ENCODE measurements at places on chromosomes 1 and 21.

- DNase-seq, result no peak
Observed at GRCh38 chr1:234944439-234945344, 183.9 kb downstream of the TOMM20 start.

GRCh38 chr1:160366731-160367515 is at the start of gene NHLH1:
NHLH1 (plus strand) TSS chr1:160367071; CDS start chr1:160370732, 3,661 bp downstream.
- no peak for DNase-seq

- DNase-seq, result no peak
Observed at GRCh38 chr21:45410151-45410864, 5.3 kb downstream of the COL18A1 start.

- no peak for DNase-seq
Observed at GRCh38 chr21:21688889-21689288, 690.7 kb downstream of the NCAM2 start.

GRCh38 chr1:232308616-232309015 is 321.3 kb downstream of the SIPA1L2 start:
- no peak for DNase-seq

DNA sequence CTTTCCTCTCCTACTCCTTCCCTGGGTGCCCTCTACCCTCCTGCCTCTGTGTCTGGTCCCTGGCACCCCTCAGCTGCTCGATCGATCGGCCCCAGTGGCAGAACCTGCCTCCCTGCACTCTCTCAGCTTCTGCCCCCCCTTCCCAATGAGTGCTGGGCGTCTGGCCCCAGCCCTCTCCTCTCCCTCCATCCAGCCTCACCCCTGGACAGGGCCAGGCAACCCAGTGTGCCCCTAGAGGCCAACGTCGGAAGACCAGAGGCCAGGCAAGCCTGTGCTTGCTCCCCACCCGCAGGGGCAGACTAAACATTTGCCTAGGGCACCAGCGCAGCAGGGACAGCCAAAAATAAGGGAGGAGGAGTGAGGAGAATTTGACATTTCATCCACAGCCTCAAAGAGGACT is 43.5 kb downstream of the LGR6 start:
- no peak for DNase-seq

GRCh38 chr1:155007251-155007828 is 4.7 kb downstream of the ZBTB7B start:
- DNase-seq, result no peak

DNA sequence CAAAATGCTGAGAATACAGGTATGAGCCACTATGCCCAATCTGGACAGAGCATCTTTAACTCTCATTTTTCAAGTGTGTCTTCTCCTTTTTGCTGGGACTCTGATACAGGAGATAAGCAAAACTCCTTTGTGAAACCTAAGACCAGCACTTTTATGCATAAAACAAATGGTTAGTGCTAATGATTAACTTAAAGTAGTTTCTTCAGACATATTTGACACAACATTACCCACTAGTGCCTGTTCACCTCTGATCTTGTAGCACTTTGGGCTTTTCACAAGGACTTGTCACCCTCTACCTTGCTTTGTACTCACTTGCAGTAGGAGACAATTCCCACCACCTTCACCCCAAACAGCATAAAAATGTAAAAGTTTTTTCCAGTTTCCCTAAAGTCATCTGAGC is 216.3 kb downstream of the RGS7 start:
- DNase-seq, result no peak

- no peak for DNase-seq
Observed at GRCh38 chr1:39348278-39348677, 143.2 kb upstream of the BMP8A start.

- DNase-seq, result no peak
Observed at GRCh38 chr1:215111916-215112315, 29.4 kb downstream of the KCNK2 start.

DNA sequence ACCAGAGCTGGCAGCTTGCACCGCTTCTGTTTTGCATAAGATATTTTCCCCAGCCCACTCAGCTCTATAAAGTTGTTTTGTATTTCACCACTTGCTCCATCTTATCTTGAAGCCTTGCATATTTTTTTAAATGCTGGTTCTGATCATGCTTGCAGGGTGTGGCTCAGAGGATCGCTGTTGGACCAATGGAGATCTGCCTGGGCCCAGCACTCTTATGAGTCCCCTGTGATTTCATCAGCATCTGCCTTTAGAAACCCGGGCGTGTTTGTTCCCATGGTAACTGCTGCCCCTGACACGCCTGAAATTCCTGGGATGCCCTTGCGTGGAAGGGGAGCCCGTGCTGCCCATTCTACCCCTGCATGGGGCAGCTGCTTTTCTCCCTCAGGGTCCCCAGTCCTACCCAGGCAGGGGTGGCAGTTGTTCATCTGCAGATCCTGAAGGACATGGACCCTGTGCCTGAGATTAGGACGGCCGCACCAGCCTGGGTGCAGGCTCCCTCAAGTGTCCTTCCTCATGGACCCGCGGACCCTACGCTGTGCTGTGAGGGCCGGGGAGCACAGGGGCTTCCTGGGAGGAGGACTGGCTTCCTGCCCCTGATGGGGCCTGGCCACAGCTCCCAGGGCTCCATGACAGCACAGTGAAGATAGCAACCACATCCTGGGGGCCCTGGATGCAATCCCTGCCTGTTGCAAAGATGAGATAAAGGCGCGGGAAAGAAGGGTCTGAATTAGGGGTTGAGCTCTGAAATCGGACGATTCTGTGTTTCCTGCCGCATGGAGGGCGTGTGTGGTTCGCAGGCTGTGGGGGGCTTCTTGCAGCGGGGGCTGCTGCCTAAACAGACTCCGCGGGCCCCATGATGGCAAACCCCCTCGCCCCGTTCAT is 226.5 kb downstream of the SDCCAG8 start:
- no peak for DNase-seq

DNA sequence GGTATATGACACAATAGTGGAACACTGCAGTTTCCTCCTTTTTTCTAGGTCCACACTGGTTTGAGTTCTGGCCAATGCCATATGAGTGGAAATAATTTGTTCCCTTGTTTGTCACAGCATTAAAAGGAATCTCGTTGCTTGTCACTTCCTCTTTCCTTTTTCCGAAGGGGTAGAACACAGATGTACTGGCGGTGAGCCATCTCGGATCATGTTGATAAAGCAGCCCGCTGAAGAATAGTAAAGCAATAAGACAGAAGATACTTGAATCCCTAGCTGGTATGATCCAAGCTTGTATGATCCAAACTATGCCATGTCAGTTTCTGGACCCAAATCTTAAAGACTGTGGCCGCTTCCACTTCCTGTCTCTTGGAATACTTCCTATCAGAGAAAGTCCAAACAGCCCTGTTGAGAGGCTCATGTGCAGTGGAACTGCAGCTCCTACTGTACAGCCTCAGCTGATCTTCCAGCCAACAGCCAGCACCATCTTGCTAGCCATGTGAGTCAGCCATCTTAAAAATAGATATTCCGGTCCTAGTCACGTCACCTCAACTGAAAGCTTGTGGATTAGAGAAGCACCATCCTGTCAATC is 40.3 kb downstream of the CFHR5 start:
- DNase-seq, result no peak

- no peak for DNase-seq
Observed at GRCh38 chr1:241715435-241715834, 63.4 kb downstream of the WDR64 start.

DNA sequence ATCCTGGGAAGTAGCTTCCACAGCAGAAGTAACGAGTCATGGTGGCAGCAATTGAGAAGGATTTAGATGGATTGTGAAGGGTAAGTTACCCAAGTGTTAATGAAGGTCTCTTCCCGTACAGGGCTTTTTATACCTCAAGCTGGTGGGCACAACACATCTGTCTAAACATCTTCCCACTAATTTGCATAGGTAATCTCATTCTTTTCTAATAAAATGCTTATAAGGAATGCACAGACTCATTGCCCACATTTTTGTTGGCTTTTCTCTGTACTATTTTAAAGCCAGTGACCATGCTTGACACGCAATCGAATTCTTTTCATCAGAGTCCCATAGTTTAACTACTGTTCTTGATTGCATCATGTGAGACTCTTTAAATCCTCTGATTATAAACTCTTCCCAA is at the start of gene KRTAP7-1:
Gene KRTAP7-1 (minus strand): TSS at position 101 of the 400 bp plus-strand sequence. CDS start 61 bp downstream, at position 40.
- DNase-seq, result no peak

- no peak for DNase-seq
Observed at GRCh38 chr1:111270771-111271463, 19.7 kb upstream of the CHIA start.

DNA sequence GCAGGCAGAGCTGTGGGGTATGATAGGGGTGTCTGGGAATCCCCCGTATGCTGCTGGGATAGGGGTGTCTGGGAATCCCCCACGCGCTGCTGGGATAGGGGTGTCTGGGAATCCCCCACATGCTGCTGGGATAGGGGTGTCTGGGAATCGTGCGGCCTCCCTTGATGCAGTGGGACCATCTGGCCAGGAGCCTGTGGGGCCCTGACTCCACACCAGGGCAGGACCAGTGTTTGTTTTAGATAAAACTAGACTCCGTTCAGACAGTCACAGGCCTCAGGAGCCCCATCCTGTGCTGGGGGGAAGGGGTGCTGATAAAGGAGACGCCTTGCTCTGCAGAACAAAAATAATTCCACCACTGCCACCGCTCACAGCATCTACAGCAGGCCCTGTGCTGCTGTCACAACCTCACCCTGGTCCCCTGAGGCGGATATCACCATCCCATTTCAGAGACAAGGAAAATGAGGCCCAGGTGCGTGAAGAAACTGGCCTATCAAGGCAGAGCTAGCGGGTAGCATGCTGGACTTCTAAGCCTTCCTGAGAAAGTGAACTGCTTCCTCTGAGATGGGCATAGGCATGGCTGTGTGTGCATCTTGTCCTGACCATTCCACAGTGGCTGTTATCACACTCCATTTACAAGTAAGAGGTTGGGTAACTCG is 24.0 kb downstream of the ECE1 start:
- DNase-seq, result no peak

DNA sequence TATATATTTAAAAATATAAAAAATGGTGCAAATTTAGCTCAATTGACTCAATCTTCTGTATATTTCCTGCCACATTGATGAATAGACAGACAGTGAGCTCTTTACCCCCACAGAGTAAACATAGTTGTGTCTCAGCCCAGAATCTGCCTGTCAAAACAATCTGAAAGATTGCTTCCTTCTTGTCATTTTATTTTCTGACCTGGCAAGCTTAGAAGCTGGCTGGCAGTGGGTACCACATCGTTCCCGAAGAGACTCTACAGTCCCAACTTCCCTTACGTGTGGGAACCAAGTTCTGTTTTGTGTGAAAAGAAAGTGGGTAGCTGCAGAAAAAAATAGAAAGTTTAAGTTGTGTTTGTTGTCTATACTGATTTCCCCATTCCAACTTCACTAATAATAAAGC is 629.3 kb upstream of the NEGR1 start:
- no peak for DNase-seq

DNA sequence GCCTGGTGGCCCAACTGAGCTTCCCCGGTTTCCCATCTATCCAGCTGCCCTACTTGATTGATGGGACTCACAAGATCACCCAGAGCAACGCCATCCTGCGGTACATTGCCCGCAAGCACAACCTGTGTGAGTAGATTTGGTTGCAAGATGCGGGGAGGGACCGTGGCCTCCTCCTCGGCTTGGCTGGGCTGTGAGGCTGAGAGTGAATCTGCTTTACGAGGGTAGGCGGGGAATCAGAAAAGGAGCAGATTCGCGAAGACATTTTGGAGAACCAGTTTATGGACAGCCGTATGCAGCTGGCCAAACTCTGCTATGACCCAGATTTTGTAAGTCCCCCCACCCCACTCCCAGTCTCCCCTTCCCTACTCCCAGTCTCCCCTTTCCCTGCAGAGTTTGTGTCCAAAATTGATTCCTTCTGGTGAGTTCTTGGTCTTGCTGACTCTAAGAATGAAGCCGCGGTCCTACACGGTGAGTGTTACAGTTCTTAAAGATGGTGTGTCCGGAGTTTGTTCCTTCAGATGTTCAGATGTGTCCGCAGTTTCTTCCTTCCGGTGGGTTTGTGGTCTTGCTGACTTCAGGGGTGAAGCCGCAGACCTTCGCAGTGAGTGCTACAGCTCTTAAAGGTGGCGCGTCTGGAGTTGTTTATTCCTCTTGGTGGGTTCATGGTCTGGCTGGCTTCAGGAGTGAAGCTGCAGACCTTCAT is 1.5 kb downstream of the GSTM2 start:
- no peak for DNase-seq

GRCh38 chr1:198653808-198654413 is 15.1 kb downstream of the PTPRC start:
- no peak for DNase-seq

DNA sequence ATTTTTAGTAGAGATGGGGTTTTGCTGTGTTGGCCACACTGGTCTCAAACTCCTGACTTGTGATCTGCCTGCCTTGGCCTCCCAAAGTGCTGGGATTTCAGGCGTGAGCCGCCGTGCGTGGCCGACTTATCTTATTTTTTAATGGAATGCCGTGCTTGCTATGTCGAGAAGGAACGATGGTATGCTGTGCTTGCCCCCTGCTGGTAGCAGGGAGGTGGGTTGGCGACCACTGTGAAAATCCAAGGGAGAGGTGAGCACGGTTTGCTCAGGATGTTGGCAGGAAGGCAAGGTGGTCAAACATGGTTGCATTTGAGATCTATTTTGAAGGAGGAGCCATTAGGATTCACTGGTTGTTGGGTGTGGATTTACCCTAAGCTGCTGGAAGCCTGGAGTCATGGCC is 45.8 kb upstream of the RCC2 start:
- no peak for DNase-seq

- DNase-seq, result no peak
Observed at GRCh38 chr1:224745394-224745793, 129.3 kb downstream of the CNIH3 start.

- DNase-seq, result no peak
Observed at GRCh38 chr1:88272216-88272615, 411.9 kb upstream of the PKN2 start.

DNA sequence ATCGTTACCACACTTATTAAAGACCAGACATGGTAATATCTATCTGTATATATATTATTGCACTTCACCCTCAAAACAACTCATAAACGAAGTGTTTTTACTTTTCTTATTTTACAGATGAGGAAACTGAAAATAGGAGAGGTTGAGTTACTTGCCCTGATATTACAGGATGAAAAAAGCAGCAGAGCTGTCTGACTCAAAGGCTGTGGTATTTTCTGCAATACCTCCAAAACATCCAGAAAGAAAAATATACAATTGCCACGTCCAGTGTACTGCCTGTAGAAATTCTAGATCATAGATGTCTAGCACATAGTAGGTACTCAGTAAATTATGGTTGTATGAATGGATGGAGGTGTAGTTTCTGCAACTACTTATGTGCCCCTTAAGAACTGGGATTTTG is 5.2 kb upstream of the TARBP1 start:
- no peak for DNase-seq

DNA sequence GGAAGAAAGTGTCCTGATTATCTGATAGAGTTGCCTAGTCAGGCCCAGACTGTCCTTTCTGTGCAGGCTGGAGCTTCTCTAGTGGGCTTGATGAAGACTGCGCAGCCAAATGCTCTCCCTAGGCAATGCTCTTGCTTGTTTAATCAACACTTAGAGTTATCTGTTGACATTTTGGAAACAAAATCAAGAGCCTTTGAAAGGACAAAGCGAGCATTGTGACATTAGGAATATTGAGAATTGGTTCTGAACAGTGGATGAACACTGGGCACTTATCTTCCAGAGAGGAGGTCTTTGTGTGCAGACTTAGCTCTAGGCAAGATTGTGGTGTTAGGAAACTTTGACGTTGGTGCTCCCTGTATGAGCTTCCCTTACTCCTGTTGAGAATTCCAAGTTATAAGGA is 94.5 kb downstream of the DNTTIP2 start:
- DNase-seq, result no peak

GRCh38 chr21:25539606-25540005 is 67.7 kb downstream of the MRPL39 start:
- no peak for DNase-seq

GRCh38 chr1:24748191-24749121 is 3.2 kb downstream of the CLIC4 start:
- DNase-seq, result no peak

GRCh38 chr21:41277846-41278245 is 38.8 kb upstream of the FAM3B start:
- no peak for DNase-seq

Measured in activated CD4-positive, CD25-positive, alpha-beta regulatory T cell (primary cell).